ENCODE measurements at places on chromosomes 4 and X.

GRCh38 chrX:71870208-71871098 lies 40.2 kb upstream of the NHSL2 start:
- no peak for DNase-seq

GRCh38 chr4:151955721-151956380 lies 195.0 kb upstream of the GATB start:
- no peak for DNase-seq

- no peak for DNase-seq
These were observed 32.7 kb downstream of the ACSL1 start for GRCh38 chr4:184792950-184793555.

GRCh38 chr4:182255441-182256190 lies 12.4 kb downstream of the TENM3 start:
- no peak for DNase-seq

DNA sequence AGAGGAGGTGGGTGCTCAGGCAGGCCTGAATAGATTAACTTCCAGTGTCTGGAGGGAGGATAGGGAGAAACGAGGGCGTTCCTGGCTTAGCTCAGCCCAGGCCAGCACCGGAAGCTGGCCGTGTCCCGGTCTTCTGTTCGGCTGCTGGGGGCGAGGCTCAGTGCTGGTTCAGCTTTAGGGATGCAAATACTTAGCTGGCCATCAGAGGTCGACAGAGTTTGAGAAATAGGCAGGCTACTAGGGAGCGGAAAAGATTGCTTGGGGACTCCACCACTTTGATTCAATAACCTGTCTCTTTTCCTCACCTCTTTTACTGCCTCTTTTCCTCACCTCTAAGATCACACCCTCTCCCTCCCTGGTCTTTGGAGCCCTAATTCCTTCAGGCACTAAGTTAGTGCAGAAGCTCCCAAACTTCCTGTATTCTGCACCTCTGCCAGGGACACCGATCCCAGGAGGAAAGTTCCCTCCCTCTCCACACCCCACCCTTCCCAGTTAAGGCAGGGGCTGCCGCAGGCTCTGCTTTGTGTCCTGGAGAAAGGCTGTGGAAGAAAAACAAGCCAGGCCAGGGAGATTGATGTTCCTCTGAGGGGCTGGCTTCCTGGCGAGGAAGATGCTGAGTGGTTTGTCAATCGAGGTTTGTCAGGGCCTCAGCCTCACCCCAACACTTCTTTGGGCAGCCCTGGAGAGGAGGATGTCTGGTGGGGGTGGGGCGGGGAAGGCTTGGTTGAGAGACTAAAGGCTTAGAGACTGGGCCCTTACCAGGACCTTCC lies 6.0 kb upstream of the EFNB1 start:
- DNase-seq, result no peak

DNA sequence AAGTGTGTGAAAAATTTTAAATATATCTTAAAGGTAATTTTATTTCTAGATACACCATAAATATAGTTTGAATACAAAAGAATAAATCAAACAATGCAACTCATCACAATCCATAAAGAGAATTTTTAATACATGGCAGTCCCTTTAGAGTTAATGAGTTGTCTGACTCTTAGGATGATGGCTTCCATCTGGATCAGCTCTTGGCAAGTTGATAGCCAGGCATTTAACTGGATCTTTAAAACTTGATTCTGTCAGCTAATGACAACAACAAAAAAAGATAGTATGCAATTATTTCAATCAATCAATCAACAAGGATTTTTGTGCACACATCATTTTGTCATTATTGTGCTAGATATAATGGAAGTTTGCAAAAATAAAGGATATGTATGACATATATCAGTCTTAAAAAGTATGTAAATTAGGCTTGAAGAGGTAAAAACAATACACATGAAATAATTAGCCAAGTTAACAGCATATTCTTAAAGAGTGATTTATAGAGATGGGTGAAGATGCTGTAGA lies 174.9 kb upstream of the PCDH18 start:
- no peak for DNase-seq

All from nucleus accumbens (tissue), 56 donors.